ENCODE measurements at places on chromosomes 11 and 22.

GRCh38 chr11:16261836-16262644 lies 94.3 kb downstream of the SOX6 start:
- DNase-seq: no peak

DNA sequence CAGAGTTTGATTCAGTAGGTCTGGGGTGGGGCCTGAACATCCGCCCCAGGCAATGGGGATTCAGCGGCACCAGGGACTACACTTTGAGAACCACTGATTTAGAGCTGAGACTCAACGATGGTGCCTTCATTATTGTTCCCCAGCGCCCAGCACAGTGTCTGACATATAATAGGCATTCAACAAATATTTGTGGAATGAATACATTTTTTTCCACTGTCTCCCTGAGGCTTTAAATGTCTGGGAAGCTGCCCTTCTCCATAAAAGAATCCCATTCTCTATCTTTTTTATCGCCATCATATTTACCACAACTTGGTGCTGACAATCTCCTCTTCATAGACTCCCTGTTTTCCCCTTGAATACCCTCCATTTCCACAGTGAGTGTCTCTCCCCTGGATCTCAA lies 23.6 kb upstream of the LMO2 start:
- no peak for DNase-seq

GRCh38 chr22:41146573-41146972 lies 54.2 kb downstream of the EP300 start:
- DNase-seq: no peak

- DNase-seq: no peak
These were observed 442.9 kb downstream of the DYNC2H1 start for GRCh38 chr11:103552086-103552485.

Data from NCI-H1092 (cell line).